Effector CD8-positive, alpha-beta T cell (primary cell): ENCODE measurements at places on chromosomes 16 and 17.

DNA sequence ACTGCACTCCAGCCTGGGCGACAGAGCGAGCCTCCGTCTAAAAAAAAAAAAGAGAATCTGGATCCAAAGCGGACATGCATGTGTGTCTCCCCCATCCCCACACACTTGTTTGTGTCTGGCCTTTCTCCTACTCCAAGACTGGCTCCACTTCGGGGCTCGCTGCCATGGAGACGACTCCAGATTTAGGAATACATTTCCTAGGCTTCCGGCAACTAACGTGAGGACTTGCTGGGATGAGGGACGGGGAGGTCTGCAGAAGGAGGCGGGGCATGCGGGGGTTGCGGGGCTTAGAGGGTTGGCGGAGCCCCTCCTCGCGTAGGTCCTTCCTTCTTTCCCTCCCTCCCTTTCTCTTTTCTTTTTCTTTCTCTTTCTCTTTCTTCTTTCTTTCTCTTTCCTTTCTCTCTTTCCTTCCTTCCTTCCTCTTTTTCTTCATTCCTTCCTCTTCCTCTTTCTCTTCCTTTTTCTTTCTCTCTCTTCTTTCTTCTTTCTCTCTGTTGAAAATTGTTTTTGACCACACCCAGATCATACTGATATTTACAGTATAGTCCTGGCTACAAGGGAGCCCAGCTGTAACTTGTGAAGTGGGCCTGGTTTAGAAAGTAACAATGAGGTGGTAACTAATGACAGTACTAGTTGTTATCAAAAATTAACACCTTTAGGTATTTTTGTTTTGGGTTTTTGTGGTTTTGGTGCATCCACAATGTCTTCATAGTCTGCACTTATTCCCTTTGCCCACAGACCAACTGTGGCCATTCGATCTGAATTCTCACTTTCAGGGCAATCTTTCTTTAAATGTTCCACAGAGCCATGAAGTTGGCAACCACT, 25.2 kb downstream of the MIS12 start:
- no peak for DNase-seq

DNA sequence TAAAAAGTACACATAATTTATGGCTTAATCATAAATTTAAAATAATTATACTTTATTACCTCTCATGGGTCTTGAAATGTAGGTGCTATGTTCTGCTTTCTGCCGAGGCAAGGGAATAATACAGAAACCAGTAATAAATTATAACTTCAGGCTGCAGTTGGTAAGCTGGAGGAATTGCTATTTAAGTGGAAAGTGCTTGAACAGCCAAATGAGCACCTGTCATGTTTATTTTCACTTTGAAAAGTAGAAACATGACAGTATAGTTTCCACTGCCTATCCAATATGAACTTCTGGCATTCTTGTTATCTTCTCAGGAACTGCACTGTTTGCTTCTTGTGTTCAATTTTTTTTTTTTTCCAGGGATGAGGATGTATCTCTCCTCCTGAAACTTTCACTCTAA, 146.0 kb downstream of the FTO start:
- DNase-seq, result no peak

GRCh38 chr17:81151278-81151677, 14.0 kb upstream of the PVALEF start:
- no peak for DNase-seq

- no peak for DNase-seq
Measured at GRCh38 chr17:74394275-74394950, 27.1 kb downstream of the GPR142 start.
